KBM-7 (cell line): ENCODE measurements at places on chromosomes 3 and 15.

DNA sequence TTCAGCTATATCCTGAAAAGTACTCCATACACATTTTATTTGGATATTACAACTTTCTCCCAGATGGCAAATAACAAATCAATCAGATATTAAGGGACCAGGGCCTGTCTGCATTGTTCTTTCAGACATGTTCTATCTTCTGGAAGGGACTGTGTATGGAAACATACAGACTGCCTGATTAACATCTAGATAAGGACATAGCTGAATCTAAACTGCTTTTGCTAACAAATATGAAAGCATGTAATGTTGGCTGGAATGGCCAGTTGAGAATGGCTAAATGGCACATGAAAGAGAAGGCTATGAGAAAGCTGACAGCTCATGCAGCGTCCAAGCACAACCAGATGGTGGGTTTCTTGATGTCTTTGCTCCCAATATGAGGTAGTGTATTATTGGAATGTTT, 149.4 kb downstream of the CFAP20DC start:
- no peak for DNase-seq

DNA sequence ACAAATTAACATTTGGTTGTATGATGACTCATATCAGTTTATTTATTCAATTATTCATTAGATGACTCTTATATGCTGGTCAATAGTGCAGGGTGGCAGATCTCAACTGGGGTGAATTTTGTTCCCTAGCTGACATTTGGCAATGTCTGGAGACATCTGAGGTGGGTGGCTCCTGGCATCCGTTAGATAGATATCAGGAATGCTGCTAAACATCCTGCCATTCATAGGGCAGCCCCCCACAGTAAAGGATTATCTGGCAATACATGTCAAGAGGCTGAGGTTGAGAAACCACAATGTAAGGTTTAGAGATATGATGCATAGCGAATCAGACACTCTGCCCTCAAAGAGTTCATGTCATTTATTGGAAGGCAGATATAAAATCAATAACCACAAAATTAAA, 719.9 kb downstream of the CADM2 start:
- no peak for DNase-seq

DNA sequence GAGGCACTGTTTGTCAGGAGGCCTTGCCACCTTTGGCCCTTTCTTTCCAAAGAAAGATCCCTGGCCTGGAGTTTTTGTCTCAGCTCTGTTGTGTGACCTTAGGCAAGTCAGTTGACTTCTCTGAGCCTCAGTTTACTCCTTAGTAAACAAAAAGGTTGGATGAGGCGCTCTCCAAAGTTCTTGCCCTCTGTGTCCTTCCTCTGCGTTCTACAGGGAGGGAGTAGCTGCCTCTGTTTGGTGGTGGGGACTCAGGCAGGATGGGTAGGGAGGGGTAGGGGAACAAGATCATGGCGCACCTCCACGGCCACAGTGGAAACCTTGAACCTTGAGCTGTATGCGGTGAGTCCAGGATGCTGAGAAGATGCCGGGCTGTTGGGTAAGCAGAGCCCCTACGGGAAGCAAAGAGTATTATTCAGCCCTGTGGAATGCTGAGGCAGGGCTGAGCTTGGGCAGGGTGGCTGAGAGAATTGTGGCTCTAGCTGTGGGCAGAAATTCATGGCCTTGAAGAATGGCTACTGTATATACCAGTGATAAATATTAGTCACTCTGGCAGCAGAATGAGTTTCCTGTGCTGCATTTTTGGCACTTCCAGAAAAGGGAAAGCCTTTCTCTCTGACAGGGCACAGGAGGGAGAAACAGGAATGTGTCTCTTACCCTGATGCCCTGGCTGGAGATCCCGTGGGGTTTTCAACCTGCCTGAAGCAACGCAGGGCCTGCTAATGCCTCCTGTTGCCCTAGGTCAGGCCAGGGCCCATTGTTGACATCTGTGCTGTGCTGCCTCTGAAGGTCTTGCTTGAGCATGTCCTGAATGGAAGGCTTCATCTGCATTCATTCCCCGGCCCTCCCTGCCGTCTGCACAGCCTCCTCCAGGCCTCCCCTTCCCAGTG, 39.9 kb downstream of the SMAD3 start:
- DNase-seq, result no peak

DNA sequence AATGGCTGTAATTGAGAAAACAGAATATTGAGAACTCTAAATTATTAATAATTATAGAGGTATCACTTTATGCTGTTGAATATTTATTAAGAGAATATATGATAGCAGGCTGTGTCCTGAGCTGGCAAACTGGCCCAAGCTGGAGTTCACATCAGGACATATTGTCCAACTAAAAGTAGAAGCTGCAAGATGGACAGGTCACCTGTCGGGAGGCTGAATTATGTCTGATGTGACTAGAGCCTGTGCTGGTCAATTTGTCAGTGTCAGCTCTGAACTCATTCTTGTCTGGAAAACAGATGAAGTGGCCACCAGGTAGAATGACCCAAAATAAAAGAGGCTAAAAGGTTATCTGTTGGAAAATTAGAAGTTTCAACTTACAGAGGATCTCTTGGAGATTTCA, 392.2 kb downstream of the LRTM1 start:
- DNase-seq, result no peak

DNA sequence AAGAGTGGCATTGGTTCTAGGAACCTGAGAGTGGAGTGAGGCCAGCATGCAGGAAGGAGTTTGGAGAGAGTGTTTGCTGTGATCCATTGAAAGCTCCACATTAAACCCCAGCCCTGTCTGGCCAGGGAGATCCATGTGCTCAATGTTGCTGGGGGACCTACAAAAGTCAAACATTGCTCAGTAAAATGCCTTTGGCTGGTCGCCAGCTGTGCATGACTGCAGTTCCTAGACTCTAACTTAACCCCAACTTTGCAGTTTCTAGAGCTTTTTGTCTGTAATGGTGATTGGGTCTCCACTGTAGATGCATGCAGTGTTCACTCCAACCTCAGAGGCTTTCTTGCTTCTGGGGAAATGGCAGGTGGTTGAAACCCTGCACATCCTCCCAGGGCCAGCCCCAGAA, 99.7 kb upstream of the ABHD17C start:
- DNase-seq, result no peak

- DNase-seq, result no peak
These were observed 258.2 kb downstream of the SLCO3A1 start for GRCh38 chr15:92111751-92112150.

GRCh38 chr15:25890529-25890928, 27.4 kb upstream of the ATP10A start:
- no peak for DNase-seq

DNA sequence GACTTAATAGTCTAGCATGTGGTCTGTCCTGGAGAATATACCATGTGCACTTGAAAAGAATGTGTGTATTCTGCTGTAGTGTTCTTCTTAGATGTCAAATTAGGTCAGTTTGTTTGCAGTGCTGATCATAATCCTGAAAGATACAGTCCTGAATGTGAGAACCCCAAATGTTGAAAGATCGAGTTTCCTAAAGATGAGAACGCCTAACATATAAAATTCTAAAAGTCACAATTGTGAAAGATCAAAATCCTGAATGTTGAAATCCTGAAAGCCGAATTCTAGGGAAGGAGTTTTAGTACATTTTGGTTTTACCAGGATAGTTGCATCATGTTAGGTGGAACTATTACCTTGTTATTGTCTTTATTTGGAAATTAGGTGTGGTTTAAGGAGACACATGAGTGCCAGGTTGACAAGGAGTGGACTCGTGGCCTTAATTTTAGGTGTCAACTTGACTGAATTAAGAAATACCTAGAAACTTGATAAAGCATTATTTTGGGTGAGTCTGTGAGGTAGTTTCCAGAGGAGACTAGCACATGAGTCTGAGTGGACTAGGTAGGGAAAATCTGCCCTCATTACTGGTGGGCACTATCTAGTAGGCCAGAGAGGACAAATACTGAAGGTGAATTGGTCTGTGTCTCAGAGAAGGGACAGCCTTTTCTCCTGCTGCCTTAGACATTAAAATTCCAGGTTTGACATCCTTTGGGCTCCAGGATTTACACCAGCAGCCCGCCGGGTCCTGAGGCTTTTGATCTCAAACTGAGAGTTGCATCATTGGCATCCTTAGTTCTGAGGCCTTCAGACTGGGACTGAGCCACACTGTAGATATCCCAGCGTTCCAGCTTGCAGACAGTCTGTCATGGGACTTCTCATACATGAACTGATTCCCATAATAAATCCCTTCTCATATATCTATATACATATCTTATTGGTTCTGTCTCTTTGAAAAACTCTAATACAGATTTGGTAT, 77.1 kb downstream of the LRRC28 start:
- no peak for DNase-seq

DNA sequence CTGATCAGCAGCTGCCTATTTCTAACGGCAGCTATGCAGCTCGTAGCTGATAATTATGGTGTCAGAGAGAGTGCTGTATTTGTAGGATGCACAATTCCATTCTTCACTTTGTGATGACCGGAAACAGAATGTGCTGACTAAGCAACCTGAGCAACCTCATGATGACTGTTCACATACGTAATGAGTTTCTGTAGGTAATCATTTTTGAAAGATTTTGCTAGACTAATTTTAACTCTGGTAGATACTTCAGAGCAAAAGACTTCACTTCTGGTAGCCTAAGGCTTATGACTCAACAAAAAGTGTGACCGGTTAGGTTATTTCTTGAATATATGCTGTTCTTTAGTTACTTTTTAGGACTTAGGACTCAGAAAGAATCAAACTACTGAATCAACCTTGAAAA, 567.7 kb downstream of the NAALADL2 start:
- no peak for DNase-seq

DNA sequence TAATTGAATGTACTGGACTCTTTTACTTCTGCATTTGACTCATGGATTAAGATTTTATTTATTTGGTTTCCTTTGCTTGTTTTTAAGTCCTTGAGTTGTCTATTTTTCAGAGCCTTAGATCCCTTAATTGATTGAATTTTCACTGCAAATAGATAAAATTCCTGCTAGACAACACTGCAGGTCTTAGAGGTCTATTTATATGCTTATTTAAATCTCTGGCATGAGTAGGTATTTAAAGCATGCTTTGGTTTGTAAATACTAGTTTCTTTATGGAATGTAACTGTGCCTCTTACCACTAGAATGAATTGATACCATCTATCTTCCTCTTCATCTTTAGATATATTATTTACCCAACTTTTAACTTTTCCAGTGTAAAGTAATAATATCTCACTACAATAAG, 20.0 kb downstream of the PLSCR5 start:
- DNase-seq, result no peak

GRCh38 chr3:23952646-23953045, 7.6 kb downstream of the NR1D2 start:
- DNase-seq, result no peak

- no peak for DNase-seq
These were observed 36.4 kb upstream of the GYG1 start for GRCh38 chr3:148954981-148955380.

- DNase-seq, result no peak
These were observed 152.3 kb downstream of the SMAD6 start for GRCh38 chr15:66854012-66854965.

DNA sequence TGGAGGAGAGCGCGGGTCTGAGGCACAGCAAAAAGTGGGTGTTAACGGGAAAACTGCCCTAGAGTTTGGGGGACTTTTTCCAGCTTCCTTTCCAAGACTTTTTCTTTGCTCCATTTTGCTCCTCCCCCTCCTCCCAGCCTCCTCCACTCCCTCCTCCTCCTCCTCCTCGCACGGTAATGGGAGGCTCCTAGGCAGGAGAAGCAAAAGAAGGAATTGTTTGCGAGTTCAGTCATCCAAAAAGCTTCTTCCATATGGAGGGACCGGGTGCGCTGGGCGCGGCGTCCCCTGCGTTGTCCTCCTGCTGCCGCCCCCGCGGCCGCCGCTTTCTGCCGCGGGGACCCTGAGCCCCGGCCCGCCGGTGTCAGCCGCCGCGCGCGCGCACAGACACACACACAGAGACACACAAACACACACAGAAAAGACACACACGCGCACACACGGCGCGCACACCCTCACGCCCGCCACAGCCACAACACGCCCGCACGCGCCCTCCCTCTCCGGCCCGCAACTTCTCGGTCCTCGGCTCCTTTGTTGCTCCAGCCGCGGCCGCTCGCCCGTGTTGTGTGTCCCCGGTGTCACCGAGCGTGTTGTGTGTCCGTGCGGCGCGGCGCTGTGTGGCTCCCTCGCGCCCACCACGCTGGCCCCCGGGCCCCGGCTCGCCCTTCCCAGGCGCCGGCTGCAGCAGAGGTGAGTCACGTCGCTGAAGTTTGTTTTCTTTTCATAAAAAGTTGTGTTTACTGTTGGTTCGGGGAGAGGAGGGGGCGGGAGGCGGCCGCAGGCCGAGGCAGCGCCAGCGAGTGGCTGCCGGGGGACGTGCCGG, at the start of gene BOC:
Gene BOC (plus strand): TSS at position 228 of the 820 bp plus-strand sequence. CDS start 38,246 bp downstream, outside the sequence.
- DNase-seq, result peak; percentile 29

DNA sequence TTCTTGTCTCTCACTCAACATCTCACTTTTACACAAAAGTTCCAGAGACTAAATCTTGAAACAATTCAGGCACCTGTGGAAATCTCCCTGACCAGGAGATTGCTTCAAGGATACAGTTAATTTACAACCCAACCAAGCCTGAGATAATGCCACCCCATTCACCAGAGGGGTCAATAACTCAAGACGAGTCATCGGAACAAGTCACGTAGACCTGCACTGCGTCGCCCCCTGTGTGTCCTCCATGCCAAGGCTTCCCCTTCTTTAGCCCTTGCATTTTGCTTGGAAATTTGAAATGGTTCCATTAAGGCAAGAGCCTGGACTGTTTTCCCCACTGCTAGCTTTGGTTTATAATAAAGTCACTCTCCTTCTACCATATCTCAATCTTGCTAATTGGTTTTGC, 129.0 kb upstream of the NEO1 start:
- DNase-seq, result no peak

- no peak for DNase-seq
These were observed 1105.4 kb downstream of the TUSC7 start for GRCh38 chr3:117814975-117815374.

DNA sequence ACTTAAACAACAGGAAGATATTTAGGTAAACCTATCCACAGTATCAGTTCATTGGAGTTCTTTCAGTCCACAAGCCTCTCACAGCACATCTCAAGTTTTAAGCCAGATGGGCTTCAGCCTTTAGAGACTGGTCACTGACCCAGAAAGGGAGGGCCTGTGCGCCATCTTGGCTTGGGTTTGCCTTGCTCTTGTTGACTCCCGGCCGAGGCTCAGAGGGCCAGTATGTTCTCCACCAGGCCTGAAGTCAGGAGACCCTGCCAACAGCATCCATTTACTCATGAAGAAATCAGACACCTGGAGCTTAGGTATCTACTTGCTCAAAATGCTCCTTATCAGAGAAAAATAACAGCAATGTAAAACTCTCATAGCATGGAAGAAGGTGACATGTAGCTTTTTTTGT, 6.2 kb downstream of the RGMA start:
- no peak for DNase-seq

GRCh38 chr3:113741086-113741485, 5.0 kb downstream of the NAA50 start:
- no peak for DNase-seq
